Stimulated activated naive B cell treated with anti-CD40 and anti-IgM and Interleukin-4, amounts not matched to agents 10 μg/mL and 1 μg/mL and 100 μg/mL, for 72 hours (primary cell): ENCODE measurements at places on chromosomes 1 and 21.
A peak's percentile ranks its signal among the peaks of the same experiment; 100 is the strongest.

GRCh38 chr1:186925881-186926669 lies 97.3 kb downstream of the PLA2G4A start:
- no peak for DNase-seq

- no peak for DNase-seq
Observed at GRCh38 chr1:23114424-23115079, 54.1 kb downstream of the LUZP1 start.

DNA sequence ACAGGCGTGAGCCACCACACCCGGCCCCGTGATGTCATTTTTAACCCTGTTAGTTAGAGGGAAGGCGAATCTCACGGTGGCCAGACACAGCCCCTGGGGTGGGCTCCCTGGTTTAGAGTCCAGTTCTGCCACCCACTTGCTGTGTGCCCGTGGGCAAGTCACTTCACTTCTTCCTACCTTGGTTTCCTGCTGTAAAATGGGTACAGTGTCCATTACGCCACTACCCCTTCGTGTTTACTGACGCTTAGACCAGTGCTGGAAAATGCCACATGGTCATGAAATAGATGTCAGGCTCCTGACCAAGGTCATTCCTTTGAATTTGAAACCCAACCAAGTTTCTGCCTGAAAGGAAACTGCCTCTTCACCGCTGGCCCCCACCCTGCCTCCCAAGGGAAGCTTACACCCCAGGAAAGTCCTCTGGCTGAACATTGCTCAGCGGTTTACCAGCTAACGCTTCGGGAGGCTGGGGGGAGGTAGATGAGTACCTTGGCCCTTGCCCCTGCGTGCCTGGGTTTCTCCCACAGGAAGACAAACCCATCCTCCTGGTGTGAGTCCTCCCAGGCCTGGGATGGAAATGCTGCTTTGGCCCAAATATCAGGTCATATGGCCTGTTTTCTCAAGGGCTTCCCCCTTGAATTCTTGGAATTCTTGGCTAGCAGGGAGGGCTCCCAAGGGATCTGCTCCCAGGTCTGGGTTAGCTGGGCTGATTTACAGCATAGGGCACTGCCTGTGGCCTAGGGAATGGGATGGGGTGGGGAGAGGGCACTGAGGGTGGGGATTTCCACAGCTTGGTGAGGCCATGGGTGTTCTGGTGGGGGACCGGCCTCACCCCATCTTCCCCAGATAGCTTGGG lies 7.6 kb upstream of the AADACL4 start:
- DNase-seq, result no peak

- no peak for DNase-seq
Observed at GRCh38 chr1:230570724-230571360, 71.4 kb upstream of the COG2 start.

- DNase-seq, result no peak
Observed at GRCh38 chr1:172398193-172398592, 22.3 kb upstream of the C1orf105 start.

GRCh38 chr1:58815686-58816071 lies 31.8 kb upstream of the JUN start:
- DNase-seq, result no peak

GRCh38 chr1:61237659-61238358 lies 155.4 kb downstream of the NFIA start:
- no peak for DNase-seq

- no peak for DNase-seq
Observed at GRCh38 chr21:27423906-27424595, 457.2 kb upstream of the ADAMTS5 start.

DNA sequence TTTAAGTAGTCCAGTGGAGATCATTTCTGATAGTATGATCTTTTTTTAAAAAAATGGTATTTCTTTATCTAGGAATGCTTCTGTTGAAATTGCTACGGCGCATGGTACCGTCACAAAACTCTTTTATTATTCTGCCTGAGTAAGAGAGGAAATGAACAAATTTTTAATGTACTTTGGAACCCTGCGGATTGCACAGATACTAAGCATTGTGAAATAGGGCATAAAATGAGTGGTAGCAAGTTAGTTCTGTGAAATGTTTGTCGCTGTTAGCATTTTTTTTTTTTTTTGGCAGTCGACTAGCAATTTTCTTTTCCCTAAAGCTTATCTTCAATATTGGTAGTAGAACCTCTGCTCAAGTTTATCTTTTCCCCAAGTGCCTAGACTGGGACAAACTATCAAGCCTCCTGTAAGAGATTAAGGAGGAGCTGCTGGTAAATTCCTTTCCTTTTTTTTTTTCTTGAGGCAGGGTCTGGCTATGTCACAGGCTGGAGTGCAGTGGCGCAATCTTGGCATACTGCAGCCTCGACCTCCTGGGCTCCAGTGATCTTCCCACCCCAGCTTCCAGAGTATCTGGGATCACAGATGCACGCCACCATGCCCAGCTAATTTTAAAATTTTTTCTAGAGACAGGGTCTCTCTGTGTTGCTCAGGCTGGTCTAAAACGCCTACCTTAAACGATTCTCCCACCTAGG lies 2.2 kb downstream of the ITSN1 start:
- no peak for DNase-seq

DNA sequence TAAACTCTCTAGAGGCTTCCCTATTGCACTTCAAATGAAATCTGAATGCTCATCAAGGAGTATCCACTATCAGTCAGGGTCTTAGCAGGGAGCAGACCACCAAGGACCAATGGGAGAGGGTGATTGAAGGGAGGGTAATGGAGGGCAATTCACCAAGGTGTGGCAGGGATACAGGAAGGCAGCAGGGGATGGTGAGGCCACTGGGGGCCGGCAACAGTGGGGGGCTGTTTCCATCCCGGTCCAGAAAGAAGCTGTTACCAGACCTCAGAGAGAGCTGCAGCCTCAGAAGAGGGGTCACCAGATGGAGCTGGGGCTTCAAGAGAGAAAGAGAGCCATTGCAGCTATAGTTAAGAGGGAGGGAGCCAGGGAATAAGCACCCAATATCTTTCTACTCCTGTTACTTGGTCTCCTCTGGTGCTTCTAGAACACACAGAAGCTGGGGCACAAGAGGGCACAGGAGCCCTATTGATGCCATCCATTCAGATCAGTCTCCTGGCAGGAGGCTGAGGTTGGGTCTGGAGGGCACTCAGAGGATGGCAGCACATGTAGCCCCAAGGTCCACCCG lies 417.6 kb downstream of the PTPRU start:
- DNase-seq, result no peak

- no peak for DNase-seq
Observed at GRCh38 chr1:94045465-94046056, 75.4 kb downstream of the ABCA4 start.

GRCh38 chr1:213019450-213019849 lies 3.8 kb upstream of the ANGEL2 start:
- no peak for DNase-seq

DNA sequence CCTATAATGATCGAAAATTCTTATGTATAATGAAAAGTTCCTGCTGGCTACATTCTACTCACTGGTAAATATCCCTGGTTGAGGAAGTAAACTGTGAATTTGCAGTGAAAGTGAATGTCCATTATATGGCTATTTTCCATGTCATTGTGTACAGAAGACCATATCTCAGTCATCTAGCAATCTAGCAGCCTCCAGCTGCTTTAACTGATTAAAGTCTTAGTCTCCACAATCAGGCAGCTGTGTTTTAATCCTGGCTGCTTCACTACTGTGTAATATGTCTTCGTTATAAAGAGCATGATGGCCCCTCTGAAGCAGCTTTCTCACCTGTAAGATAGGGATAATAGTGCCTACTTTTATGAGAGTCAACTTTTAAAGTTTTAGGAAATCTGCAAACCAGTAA lies 11.4 kb downstream of the CLCA2 start:
- DNase-seq, result no peak

GRCh38 chr1:186532466-186532865 lies 71.6 kb upstream of the PDC start:
- DNase-seq, result no peak

DNA sequence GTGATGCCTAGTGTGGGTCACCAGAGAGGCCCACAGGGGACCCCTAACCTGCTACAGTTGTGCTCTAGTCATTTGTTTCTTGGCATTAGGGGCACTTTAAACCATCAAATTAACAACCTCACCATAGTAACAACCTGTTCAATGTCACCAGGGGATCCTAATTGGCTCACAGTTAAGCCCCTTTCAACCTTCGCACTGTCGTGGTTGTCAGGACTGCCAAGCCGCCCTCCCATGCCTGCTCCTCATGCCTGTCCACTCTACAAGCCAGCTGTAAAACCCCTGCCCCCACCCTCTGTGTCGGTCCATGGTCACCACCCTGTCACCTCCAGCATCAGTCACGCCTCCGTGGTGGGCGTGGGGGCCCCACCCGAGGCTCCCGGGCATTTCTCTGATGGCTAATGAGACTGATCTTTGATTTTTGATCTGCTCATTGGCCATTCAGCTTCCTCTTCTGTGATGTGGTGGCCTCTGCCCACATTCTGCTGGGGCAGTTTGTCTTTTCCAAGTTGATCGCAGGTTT lies 96.6 kb downstream of the WDR4 start:
- no peak for DNase-seq

DNA sequence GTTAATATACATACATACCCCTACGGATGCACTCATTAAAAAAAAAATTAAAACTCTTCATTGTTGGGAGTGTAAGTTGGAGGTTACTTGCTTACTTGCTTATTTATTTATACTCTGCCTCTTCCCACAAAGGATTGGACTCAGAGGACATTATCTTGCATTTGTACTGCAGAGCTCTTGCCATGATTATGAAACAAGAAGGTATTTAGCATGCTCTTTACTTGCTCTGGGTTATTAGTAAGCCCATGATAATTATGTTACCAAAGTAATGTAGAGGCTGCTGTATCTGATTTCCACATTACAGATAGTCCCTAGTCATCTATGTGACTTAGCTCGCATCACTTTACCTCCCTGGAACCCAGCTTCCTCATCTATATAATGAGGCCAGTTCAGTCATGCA lies 355.1 kb upstream of the PTBP2 start:
- no peak for DNase-seq

DNA sequence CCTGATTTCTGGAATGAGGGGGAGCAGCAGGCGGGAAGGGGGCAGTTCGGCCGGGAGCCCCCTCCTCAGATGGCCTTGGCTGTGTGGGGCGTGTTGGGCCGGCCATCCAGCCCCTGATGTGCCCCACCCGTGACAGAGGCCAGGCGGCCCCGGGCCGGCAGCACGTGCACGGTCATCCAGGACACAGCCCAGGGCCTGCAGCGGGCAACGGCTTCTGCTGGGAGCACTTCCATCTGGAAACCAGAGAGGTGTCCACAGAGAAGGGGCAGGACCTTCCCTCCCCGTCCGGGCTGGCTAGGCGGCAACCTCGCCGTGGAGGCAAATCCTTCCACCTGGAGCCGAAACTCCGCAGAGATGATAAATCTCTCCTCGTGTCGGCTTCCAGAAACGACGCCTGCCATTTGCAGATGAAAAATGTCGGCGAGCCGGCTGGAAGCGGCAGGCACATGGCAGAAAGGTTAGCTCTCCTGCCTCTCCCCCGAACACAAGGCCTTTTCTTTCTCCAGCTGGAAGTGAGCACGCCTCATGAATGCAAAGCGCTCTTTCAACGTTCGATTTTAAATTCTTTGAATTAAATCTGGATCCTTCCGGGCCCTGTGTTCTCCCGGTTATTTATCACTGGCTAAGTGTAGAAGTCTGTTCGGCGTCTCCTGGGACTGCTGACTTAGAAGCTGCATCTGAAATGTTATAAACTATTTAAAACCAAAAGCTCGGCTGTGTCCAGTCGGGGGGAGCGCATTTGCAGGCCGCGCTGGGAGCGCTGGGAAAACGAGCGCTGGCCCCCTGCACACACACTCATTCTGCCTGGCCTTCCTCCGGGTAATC lies 9.4 kb upstream of the ACTRT2 start:
- DNase-seq, result no peak

DNA sequence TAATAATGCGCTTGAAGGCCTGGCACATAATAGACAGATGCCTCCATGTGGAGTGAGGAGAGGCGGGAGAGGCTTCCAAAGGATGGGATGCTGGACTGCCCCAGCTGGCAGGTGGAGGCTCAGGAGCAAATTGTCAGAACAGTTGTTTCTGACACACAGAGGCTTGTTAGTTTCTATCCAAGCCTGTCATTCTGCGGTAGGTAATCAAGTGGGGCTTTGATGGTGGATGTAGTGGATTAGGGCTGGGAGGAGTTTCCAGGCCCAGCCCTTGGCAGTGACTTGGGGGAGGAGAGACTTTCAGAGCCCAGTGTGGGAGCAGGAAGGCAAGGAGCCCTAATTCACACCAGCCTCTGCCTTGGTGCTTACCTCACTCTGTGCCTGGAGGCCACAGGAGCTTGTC lies 44.1 kb downstream of the FOXD2 start:
- DNase-seq, result no peak

DNA sequence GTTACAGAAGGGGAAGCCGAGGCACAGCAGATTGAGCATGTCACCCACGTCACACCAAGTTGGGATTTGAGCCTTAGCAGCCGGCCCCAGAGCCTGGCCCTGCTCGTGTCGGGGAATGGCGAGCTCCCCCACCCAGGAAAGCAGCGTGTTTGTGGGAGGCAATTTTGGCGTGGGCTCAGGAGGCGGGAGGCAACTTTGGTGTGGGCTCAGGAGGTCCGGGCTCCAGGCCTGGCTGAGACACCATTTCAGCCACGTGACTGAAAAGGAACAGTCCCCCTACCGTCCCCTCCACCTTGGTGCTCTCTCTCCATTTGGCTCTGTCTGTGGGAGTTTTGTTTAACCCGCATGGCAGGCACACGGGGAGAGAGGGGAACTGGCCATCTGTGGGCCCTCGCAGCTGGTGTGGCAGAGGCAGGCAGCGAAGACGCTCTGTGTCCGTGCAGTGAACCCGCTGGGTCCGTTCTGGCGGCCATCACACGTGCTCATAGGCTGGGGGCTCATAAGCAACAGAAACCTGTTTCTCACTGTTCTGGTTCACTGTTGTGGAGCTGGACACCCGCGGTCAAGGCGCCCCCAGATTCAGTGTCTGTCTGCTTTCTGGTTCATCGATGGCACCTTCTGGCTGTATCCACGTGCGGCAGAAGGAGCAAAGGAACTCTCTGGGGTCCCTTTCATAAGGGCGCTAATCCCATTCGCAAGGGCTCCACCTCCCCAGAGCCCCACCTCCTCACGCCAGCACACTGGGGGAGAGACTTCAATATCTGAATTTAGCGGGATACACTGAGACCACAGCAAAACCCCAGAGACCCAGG lies 110.2 kb downstream of the CRYAA start:
- no peak for DNase-seq

GRCh38 chr1:11978301-11978700 lies 1.9 kb upstream of the MFN2 start:
- no peak for DNase-seq

- DNase-seq, result peak; percentile 16
Observed at GRCh38 chr1:167935216-167936067, 1.0 kb upstream of the DCAF6 start.

- no peak for DNase-seq
Observed at GRCh38 chr21:33895356-33895755, 20.2 kb downstream of the ATP5PO start.

- no peak for DNase-seq
Observed at GRCh38 chr1:209155546-209155945, 428.0 kb upstream of the CAMK1G start.

GRCh38 chr1:22804406-22804805 lies 93.8 kb downstream of the EPHB2 start:
- DNase-seq, result no peak

DNA sequence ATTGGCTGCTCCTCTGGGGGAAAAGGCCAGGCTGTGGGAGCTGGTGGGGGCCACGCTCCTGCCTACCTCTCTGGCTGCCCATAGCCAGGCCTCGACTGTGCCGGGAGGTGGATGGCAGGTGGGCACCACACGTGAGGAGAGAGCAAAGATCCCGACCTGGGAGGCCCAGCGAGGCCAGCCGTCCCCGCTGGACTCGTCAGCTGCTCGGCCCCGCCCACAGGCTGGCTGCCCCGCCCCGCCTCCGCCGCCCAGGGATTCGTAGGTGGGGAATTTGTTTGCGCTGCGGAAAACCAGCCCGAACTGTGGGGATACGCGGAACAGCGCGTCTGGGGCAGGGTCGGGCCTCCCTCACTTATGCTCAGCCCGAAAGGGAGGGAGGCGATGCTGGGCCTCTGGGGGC lies 31.7 kb downstream of the TP73 start:
- DNase-seq, result no peak
